SK-N-SH (cell line): ENCODE measurements at places on chromosomes 7 and 10. TPM values are rescaled to one million over a fixed set of nuclear protein-coding genes. Genes with fewer than 3 reads are reported as not detected.

The TAS2R41 gene
- polyA plus RNA-seq, result not detected in 2 replicates

The GSTO2 gene
- polyA plus RNA-seq, result 0.47 and 0.49 TPM in 2 replicates

GRCh38 chr7:70408477-70408876, 723.5 kb upstream of the GALNT17 start:
- no peak for DNase-seq

GRCh38 chr7:155867280-155867679, 55.0 kb upstream of the SHH start:
- DNase-seq, result no peak

GRCh38 chr10:30722956-30723620, 93.5 kb upstream of the LYZL2 start:
- DNase-seq, result no peak

DNA sequence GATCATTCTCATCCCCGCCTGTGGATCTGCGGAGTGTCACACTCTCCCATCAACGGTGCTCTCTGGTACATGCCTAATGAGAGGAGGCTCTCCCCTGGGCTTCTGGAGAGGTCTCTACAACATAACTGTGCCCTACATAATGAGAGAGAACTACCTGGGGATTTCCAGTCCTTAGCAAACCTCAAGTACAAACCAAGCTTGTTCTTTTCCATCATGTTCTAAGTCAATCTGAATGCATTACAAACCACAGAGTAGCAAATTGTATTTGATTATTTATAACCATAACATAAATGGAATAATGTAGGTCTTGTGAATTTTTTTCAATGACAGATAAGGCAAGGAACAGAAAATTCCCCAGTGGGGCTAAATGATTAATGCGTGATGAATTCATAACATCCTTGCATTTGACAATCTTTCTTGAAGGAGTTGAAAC, 412.4 kb upstream of the NRP1 start:
- DNase-seq, result no peak

GRCh38 chr10:126609566-126609965, 60.9 kb downstream of the C10orf90 start:
- no peak for DNase-seq

DNA sequence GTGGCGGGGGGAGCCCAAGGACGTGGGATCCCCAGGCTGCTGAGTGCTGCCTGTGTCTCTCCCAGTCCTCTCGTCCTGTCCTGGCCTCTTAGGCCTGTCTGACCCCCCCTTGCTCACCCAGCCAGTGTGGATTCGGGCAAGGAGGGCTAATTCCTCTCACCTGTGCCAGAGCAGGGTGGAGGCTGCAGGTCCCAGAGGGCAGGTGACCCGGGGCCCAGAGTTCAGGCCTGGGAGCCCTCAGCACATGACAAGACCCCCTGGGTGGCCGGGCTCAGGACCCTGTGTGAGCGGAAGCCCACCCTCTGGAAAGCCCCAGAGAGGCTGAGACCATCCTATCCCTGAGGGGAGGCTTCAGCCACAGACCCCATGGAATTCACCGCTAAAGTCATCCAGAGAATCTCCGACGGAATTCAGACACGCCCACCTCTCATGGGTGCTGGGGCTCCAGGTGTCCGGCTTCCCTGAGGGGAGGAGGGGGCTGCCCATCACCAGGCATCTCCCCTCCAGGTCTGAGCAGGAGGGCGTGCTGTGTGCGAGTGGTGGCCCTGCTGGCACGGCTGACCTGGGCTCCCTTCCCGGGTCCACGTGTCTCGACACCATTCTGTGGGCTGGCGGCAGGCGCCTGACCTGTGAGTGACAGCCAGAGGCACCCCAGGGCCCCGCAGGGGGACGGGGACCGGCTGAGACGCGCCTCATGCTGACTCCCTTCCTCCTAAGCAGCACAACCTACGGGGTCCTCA, 5.0 kb downstream of the KNDC1 start:
- no peak for DNase-seq

- no peak for DNase-seq
Measured at GRCh38 chr10:71094712-71095390, 117.5 kb upstream of the UNC5B start.
